G401 (cell line): ENCODE measurements at places on chromosomes 12 and 14. TPM values are rescaled to one million over a fixed set of nuclear protein-coding genes. Genes with fewer than 3 reads are reported as not detected.
A peak's percentile ranks its signal among the peaks of the same experiment; 100 is the strongest.

- DNase-seq: no peak
Observed at GRCh38 chr12:60148831-60149230, 553.0 kb downstream of the SLC16A7 start.

GRCh38 chr14:94833633-94834032, 63.7 kb upstream of the GSC start:
- DNase-seq: no peak

DNA sequence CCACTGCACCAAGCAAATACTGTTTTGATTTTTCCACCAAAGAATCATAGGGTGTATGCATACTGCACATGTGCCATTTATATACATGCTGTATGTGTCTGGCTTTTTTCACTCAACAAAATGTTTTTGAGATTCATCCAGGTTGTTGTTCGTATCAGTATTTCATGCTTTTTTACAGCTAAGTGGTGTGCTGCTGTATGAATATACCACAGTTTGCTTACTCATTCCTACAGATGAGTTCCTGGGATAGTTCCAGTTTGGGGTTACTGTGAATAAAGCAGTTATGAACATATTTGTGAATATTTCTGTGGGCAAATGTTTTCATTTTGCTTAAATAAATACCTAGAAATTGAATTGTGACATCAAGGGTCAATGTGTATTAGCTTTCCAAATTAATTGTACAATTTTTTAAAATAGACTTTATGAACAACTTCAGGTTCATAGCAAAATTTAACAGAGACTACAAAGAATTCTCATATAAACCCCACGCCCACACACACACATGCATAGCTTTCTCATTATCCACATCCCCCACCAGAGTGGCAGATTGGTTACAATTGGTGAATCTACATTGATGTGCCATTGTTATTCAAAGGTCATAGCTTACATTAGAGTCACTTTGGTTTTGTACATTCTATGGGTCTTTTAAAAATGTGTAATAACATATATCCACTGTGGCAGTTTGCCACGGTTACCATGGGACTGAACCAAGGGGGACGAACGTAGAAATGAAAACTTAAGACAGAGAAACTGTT, 6.9 kb upstream of the KRT6A start:
- DNase-seq: no peak

GRCh38 chr14:70931008-70931407, 23.7 kb downstream of the PCNX1 start:
- DNase-seq: no peak

DNA sequence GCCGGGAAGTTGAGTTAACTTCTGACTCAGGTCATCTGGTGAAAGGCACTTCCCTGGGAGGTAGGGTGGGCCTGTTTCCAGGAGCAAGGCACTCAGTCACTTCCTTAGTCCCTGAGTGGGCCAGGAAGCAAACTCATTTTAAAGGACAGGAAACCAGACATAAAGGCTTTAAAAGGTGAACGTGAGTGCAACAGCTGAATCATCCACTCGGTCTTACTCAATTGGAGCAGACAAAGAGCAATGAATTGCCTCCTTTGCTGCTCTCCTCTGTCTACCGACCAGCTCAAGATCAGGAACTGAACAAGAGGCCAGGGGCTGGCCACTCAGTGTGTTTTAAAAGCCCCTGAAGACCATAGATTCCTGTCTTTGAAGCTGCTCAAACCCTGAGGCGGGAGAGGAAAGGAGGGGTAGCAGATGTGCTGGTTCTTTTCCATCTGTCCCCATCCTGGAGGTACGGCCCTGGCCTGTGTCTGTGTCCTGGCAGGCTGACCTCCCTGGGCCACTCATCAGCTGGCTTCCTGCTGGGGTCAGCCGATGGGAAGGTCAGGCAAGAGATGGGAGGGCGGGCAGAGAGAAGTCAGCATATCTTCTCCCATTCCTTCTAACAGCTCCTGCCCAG, 148.9 kb downstream of the PPM1H start:
- DNase-seq: peak; percentile 61

DNA sequence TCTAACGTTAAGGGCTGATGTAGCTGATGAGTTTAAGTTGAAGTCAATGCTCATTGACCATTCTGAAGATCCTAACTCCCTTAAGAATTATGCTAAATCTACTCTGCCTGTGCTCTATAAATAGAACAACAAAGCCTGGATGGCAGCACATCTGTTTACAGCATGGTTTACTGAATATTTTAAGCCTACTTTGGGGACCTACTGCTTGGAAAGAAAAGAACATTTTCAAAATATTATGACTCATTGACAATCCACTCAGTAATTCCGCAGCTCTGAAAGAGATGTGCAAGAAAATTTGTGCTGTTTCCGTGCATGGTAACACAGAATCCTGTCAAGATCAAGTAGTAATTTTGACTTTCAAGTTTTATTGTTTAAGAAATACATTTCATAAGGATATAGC, 35.0 kb upstream of the NAV3 start:
- no peak for DNase-seq

KLHDC1 gene
- 0.85 and 1.0 TPM in 2 replicates for total RNA-seq

PRB2 gene
- total RNA-seq: not detected in 2 replicates

NKX2-1 gene
- not detected in 2 replicates for total RNA-seq

GRCh38 chr14:101789222-101789621, 27.7 kb downstream of the PPP2R5C start:
- DNase-seq: peak; percentile 88

TAS2R9 gene
- not detected in 2 replicates for total RNA-seq

DNA sequence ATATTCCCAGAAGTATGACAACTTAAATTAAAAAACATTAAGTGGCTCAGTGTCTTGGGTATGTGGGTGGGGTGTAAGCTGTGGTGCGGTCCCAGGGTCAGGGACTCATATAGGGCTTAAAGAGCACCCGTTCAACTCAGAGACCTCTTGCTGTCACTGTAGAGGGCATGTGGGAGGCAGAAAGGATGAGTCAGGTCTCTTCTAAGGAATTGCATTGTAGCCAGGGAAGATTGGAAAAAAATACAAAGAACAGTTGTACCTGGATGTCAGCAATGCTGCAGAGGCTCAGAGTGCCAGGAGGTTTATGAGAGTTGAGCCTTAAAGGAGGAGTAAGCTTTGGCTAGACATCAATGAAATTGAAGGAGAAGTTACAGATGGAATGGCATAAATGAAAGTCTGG, 104.1 kb downstream of the MYRFL start:
- no peak for DNase-seq

DNA sequence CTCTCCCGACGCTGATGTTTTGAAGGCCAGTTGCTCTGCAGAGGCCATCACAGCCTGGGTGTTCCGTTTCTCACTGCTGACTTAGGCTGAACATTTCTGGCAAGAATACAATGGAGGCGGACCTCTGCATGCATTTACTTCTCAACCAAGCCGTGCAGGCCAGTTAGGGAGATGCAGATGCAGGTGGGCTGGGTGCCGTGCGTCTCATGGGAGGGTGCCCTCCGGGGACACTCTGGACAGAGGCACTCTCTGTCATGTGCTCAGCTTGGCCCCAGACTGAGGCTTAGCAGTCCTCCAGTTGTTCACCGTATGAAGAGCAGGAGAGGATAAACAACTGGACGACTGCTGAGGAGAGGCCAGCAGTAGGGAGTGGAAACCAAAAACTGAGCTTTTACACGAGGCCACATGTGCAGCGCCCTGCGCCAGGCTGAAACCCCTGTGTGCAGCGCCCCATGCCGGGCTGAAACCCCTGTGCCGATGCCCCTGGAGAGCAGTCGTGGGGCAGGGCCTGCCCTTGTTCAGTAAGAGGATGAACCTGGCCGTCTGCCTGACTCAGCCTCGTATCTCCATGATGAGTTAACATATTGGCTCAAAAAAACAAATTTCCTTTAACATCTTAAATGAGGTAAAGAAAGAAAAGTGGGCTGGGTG, 32.3 kb downstream of the DDX51 start:
- no peak for DNase-seq

DNA sequence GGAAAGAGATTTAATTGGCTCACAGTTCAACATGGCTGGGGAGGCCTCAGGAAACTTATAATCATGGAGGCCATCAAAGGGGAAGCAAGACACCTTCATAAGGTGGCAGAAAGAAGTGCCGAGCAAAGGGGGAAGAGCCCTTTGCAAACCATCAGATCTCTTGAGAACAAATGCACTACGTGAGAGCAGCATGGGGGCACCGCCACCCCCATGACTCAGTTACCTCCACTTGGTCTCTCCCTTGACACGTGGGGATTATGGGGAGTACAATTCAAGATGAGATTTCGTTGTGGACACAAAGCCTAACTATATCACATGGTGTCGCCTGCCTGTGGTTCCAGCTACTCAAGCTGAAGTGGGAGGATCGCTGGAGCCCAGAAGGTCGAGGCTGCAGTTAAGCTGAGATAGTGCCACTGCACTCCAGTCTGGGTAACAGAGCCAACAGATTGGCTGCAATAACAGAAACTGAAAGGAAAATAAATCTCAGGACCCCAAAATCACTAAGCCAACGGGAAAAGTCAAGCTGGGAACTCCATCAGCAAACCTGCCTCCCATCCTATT, 10.0 kb upstream of the CDCA4 start:
- DNase-seq: no peak

DNA sequence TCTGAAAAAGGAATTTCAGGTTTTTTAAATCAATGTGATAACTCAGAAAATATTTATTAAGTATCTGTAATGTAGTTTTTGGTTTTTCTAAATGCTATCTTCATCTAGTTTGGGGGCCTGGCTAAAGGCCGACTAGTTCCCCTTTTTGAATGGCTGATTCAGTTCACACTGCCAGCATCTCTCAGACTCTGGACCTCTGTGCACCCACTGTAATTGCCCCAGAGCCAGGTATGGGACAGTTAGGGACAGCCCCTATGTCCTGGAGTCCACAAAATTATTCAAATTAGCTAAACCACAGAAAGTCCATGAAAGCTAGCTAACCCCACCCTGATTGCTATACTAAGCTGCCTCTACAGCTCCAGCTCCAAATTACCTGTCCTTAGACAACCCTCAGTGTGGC, 49.1 kb upstream of the RGS6 start:
- no peak for DNase-seq

DNA sequence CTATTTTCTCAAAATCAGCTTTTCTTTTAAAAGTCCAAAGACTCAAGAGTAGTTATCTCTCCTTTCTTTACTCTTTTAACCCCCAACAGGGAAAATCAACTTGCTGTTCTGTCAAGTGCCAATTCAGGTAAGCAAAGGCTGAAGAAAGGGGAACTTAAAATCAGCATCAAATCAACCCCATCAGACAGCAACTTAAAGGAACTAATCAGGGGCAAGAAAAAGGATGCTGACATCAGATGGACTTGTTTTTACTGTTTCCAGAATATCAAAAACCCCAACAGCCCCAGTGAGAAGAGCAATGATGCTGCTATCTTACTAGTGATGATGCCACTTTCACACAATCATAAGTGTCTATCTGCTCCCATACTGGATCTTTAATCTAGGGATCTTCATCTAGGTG, 3.4 kb downstream of the BAZ2A start:
- no peak for DNase-seq

DNA sequence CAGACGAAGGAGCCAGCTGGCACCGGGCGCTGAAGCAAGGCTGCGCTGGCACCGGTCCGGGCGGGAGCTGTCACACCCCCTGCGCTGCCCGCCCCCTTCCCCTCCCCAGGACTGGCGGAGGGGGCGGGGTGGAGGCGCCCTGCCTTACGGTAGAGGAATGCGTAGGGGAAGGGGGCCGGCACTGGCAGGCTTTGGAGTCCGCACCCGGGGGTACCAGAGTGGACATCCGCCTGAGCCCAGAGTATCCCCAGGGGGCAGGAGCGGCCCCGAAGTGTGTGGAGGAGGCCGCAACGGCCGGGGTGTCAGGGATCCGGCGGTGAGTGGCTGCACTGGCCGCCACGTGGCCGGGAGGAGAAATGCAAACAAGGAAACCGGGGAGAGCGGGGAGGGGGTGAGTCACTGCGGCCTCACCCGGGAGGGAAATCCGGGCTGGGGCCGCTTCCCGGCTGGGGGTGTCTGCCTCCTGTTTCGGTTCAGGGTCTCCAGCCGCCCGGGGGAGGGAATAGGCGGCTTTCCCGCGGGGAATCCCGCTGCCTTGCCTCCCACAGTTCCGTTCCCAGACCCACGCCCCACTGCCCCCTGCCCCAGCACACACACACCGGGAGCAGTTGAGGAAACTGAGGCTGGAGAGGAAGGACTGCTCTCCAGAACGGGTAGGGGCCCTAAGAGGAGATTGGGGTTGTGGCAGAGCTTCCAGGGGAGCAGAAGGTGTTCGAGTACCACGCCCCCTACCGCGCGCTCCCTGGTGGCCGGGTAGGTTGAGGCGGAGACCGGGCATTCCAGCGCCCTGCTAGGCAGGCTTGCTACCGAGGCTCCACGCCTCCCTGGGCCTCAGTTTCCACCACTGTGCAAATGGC, at the start of gene RAPGEF3:
TSS of gene RAPGEF3 (minus strand) at position 47 of the 857 bp plus-strand sequence. CDS start 324 bp downstream, outside the sequence.
- peak; percentile 67 for DNase-seq

- peak; percentile 55 for DNase-seq
Observed at GRCh38 chr12:2998789-2999264, 39.6 kb downstream of the TEAD4 start.

DNA sequence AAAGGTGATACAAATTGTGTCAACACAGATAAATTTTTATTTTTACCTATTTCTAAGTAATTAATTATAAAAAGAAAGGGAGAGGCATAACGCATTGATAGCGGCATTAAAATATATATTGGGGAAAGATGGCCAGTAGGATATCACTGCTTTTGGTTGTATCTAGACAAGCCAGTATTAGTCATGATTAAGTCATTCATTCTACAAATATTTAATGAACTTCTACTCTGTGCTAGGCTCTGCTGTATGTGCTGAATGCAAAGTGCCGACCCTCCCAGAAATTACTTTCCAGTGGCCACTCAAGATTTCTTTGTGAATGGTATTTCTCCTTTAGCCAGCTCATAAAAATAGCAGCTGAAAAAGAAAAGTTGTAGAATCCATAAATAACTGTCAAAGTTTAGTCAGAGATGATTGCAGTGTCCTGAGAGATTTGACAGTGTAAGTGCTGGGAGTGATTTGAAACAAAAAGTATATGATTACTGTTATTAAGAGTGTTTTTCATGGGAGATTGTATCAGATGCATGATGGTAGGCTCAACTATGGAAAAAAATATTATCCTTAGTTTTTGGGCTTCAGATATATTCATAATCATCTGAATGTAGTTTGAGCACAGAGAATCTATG, 133.2 kb downstream of the MGAT4C start:
- no peak for DNase-seq
